ENCODE measurements at places on chromosomes 2 and 18.

DNA sequence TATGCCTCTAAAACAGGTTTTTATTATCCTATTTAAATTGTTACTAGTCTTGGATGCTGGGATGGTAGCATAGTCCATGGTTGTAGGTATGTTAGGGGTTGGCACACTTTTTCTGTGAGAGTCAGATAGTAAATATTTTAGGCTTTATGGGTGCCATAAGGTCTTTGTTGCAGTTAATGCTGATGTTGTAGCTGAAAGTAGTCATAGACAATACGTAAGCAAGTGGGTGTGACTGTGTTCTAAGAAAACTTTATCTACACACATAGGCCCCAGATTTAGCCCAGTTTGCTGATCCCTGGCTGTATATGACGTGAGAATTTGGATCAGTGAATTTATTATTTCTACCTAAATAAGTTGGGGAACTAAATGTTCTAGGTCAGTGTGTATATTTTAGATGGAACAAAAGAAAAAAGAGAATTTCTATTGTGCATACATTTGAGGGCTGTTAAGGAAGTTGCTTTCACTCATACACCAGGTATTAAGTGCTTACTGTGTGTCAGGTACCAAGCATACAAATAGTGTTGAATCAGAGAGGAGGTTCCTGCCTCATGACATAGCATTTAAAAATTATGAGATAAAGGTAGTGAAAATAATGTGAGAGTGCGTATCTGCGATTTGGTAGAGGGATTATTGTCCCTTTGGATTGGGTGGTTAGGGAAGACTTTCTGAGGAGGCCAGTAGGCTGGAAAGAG, 39.4 kb downstream of the AGFG1 start:
- no peak for DNase-seq

DNA sequence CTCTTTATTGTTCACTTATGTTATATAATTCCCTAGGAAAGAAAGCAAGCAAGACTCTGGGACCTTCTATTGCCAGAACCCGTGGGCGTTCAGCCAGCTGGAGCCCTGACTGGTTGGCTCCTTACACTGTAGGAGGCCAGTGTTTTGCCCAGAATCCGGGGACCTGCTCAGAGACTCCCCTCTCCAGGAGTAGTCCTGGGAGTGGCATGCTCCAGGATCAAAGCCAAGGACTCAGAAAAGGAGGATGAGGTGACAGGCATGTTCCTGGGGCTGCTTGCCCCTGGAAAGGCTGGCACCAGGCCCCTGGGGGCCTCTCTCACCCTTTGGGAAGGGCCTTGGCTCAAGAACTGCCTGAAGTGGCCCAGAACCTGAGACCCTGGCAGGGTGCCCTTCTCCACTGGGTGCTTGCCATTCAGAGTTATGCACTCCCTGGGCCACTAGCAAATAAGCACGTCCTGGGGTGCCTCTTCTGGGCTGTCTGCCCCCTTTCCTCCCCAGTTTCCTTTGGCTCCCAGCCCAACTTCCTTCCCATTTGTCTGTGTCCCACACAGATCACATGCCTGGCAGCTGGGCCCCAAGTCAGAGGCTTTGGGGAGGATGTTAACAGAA, 19.6 kb upstream of the KIF3C start:
- DNase-seq = no peak

GRCh38 chr2:155141418-155141817, 442.9 kb downstream of the KCNJ3 start:
- DNase-seq = no peak

- no peak for DNase-seq
Observed at GRCh38 chr2:116716038-116716437, 1098.5 kb upstream of the DDX18 start.

DNA sequence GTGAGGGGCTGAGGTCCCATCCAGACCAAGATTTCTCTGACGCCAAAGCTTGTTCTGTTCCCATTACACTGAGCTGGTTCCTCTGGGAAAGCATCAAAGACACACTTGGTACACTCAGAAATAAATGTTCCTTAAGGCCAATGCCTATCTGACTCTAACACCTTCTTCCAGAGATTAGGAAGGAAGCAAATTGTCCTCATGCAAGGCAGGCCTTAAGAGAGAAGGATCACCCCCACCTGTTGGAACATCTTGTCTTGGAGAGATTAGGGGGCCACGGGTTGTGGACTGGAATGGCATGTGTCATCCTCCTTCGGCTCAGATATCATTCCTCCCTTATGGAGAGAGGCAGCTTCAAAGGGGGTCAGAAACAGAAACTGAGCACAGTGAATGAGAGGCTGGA, 100.2 kb downstream of the ANKRD44 start:
- DNase-seq = no peak

DNA sequence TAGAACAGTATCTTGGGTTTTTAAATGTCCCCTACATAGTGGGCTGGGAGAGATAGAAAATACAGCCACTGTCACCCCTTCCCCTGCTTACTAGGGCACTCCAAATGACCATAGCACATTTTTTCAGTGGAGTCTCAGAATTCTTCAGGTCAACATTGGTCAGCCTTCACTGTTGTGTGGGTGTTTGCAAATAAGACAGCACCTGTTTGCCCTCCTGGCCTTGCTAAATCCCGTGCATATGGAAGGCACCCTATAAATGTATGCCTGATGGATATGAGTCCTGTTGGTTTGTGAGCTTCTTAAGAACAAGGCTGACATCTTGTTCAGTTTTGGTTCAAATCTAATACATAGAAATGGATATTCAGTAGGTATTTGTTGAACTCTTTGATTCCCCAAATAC, 12.5 kb downstream of the ITGA6 start:
- no peak for DNase-seq

GRCh38 chr2:106157416-106157815, 36.7 kb downstream of the UXS1 start:
- no peak for DNase-seq

GRCh38 chr2:237254369-237254861, 159.5 kb downstream of the COL6A3 start:
- DNase-seq = no peak

DNA sequence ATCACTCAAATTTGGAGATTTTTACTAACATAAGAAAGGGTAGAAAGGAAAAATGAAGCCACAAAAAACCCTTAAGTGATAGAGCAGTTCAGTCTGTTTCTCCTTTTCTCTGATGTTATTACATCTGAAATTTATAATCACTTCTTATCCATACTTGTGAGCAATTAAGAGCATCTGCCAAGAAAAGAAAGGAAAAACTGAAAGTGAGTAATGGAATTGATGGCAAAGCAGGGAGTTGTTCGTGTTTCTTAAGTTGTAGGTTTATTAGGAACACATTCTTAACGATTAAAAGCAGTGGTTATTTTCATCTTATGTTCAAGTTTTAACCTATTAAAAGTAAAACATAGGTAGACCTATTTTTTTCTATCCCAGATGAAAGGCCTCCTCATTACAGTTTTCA, 277.7 kb downstream of the RND3 start:
- DNase-seq = no peak

- no peak for DNase-seq
Observed at GRCh38 chr2:145284551-145284950, 764.6 kb upstream of the ZEB2 start.

- no peak for DNase-seq
Observed at GRCh38 chr2:134231965-134232340, 21.9 kb upstream of the MGAT5 start.

GRCh38 chr2:72894514-72894913, 7.3 kb downstream of the SPR start:
- DNase-seq = no peak

DNA sequence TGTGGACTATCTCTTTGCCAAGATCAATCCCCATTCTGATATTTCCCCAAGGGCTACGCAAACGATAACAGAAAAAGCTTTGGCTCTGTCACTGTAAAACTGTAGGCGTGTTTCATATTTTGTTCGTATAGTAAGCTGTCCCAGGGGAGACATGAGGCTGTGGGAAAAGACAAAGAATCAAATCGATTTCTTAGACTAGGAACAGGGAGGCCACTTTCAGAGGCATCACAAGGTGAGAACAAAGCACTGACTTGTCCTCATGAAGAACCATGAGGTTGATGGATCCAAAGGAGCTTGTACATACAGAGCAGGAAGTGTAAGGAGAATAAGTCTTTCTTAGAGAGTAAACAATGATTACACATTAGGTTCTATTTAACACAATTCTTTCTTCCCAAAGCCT, 255.7 kb downstream of the HNMT start:
- no peak for DNase-seq

GRCh38 chr18:38045845-38046244, 480.2 kb upstream of the CELF4 start:
- DNase-seq = no peak

DNA sequence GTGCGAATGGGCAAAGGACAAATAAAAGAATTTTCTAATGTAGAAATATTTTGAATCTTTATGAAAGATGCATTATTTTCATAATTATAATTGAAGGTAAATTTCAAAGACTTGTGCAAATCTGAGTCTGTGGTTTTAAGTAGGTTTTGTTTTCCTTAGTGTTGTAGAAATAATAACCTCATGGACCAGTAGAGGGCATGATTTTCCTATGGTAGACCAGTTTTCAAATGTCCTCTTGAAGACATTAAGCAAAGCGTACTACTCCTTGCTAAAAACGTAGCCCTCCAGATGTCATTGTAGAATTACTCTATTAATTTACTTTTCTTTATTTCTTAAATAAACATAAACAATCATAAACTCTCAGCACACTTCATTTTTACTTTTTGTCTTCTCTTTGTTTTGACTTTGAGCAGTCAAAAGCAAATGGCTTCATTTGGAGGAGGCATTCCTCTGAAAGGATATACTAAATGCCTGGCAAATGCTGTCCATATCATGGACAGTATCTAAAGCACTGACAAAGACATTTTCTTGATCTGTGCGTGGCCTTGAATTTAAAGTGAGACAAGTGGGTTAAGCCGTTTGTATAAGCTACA, 85.8 kb upstream of the FAM237A start:
- DNase-seq = no peak

- DNase-seq = peak; percentile 31
Observed at GRCh38 chr2:197813093-197813787, 8.8 kb downstream of the PLCL1 start.
